ENCODE measurements at places on chromosomes 12 and 14.

DNA sequence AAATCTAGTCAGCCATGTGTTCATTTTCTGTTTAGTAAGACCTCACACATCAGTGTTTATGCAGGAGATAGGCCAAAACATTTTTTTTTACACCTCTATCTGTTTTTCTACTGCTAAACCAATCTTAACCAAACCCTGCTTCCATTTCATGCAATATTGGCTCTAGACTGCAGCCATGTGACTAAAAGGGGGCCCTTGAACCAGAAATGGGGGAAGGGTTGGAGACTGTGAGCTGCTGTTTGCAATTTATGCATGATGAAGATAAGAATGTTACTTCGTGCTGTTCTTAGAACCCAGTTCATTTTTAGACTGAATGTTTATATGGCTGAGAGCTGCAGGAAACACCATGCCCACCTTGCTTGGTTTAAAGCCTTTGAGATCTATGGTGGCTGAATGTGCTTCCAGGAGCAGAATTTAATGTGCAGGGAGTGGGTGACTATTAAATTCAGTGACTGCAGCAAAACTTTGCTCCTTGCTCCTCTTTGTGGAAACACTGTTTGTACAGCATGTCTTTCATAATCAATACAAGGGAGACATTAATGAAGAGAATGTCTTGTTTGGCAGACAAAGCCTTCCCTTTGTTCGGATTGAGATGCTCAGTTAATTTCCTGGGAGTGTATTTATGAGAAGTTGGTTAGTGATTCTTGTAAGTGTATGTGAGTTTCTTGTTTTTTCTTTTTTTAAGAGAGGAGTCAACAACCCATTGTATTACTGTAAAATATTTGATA is 53.6 kb downstream of the CHST11 start:
- peak; percentile 31 for DNase-seq

GRCh38 chr14:80845856-80846255 is 95.7 kb downstream of the CEP128 start:
- DNase-seq, result no peak

GRCh38 chr12:661720-662486 is 1.3 kb downstream of the NINJ2 start:
- DNase-seq, result no peak

DNA sequence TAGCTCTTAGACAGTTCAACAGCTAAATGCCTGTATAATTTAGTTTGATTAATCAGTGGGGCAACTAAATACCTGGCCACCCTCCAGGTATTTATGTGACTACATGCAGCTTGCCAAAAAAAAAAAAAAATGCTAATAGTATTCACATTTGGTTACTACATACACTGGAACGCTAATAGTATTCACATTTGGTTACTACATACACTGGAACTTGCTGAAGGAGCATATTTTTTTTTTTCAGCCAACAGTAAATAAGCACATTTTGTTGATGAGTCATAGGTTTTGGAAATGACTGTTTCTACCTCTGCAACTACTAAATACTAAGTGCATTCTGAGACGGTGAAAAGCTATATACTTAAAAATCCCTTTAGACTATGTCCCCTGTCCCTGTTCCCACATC is 1172.3 kb downstream of the LRFN5 start:
- DNase-seq, result no peak

DNA sequence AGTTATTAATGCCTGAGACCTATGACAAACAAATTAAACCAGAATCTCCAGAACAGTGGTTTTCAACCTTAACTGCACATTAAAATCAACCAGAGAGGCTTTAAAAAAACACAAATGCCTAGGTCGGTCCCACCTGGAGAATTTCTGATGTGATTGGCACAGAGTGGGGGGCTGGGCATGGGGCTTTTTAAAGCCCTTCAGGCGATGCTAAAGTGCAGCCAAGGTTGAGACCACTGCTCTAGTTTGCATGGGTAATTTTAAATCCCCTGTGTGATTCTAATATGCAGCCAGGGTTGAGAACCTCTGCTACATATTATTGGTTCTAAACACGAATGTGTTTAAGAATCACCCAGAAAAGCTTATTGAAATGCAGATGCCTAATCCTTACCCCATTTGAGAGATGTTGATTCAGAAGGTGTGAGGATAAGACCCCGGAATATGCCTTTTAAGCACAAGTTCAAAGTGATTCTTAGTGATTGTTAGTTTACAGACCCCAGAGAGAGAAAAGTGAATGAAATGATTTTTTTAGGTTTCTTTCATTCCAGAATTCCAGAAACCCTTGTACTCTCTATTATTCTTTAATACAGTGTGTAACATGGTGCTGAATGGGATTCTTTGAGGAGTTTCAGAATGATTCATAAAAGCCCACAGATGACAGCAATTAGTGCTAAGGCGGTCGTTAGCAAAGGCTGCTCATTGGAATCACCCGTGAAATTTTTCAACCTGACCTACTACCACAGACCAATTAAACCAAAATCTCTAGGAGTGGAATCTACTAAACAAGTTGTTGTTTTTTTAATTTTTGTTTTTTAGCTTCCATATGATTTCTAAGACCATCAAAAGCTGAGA is 44.9 kb downstream of the LIN7A start:
- DNase-seq, result peak; percentile 25

GRCh38 chr14:84080944-84081343 is 1449.0 kb upstream of the FLRT2 start:
- DNase-seq, result no peak

Data from retina (tissue), 1 donor.